ENCODE measurements at places on chromosomes 2 and 18. TPM values are rescaled to one million over a fixed set of nuclear protein-coding genes. Genes with fewer than 3 reads are reported as not detected.

- DNase-seq: peak; percentile 15
These were observed 188.7 kb upstream of the COL3A1 start for GRCh38 chr2:188785490-188785889.

Gene FAM210A
- 25.0 TPM for total RNA-seq

DNA sequence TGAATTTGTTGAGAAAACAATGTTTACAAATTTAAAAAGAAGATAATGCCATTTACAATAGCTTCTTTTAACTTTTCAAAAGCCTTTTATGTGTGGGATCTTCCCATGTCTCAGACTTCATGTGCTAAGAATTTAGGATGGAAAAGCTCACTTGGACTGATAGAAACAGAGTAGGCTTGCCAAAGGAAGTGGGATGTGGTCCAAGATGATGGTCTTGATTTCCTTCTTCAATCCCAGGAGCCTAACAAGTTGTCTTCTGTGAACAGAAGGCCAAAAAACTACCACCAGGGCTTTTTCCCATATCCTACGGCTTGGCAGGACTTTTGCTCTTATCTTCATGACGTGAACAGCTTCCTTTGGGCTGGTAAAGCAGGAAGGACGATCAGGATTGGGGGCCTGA is 9.5 kb downstream of the CXCR4 start:
- no peak for DNase-seq

DNA sequence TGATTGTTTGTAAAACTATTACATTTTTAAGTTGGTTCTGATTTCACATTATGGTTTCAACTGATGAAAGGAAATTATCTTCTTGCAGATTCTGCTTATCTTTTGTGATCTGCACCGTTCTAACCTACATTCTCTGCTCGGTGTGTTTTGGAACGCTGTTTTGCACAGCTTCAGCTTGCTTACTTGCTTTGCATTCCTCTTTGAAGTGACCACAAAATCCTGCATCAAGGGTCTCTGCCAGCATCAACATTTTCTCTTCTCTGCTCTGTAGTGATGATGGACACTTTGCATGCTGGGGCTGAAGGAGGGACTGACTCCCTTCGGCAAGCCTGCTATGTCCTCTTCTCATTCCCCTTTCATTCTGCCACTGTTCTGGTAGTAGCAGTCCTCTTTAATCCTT is 485.2 kb downstream of the FBXO15 start:
- no peak for DNase-seq

- DNase-seq: no peak
These were observed 60.1 kb downstream of the ATP8B1 start for GRCh38 chr18:57743008-57743407.

Gene ABHD3
- 51.6 TPM for total RNA-seq

DNA sequence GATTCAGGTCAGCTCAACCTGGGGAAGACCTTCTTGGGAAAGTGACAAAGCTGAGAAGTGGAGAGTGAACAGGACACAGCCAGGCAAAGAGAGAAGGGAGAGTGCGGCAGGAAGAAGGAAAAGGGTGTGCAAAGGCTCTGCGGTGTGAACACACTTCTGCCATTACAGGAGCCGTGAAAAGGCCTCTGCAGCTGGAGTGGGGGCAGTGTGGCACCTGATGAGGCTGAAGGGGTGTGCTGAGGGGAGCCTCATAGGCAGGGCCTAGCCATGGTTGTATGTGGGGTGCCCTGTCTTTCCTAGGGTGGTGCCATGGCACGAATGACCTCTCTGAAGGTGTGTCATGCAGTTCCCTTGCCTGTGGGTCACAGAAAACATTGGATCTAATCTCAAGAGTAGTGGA is 347.6 kb downstream of the CYRIA start:
- no peak for DNase-seq

DNA sequence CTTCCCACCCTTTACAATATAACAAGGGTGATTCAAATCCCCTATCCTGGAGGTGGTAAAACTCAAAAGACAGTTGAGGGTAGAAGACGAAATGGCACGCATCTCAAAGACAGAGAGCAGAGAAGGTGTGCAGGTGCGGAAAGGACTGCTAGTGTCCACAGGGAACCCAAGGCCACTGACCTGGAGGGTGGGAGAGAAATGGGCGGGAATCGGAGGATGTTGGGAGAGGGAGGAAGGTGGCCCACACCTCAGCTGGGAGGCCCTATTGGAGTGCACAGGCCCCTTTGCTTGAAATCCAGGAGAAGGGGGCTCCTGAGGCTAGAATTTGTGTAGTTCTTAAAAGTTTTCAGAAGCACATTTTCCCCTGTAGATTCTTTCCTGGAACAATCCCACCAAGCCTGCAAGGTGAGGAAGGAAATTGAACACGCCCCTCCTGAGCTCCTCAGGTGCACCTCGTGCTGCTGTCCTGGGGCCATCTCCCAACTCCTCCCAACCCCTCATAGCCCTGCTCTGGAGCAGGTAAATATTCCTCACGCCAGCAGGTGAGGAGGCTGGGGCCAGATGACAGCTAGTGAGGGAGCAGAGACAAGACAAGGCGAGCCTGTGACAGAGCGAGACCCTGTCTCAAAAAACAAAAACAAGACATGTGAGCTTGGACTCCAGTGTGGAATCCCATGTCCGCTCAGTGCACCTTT is 99.3 kb downstream of the MCFD2 start:
- DNase-seq: no peak

Gene SAP130
- total RNA-seq: 18.8 TPM

- peak; percentile 88 for DNase-seq
These were observed 27.5 kb upstream of the SUCLG1 start for GRCh38 chr2:84486441-84487115.

Gene RGPD3
- 0.27 TPM for total RNA-seq

DNA sequence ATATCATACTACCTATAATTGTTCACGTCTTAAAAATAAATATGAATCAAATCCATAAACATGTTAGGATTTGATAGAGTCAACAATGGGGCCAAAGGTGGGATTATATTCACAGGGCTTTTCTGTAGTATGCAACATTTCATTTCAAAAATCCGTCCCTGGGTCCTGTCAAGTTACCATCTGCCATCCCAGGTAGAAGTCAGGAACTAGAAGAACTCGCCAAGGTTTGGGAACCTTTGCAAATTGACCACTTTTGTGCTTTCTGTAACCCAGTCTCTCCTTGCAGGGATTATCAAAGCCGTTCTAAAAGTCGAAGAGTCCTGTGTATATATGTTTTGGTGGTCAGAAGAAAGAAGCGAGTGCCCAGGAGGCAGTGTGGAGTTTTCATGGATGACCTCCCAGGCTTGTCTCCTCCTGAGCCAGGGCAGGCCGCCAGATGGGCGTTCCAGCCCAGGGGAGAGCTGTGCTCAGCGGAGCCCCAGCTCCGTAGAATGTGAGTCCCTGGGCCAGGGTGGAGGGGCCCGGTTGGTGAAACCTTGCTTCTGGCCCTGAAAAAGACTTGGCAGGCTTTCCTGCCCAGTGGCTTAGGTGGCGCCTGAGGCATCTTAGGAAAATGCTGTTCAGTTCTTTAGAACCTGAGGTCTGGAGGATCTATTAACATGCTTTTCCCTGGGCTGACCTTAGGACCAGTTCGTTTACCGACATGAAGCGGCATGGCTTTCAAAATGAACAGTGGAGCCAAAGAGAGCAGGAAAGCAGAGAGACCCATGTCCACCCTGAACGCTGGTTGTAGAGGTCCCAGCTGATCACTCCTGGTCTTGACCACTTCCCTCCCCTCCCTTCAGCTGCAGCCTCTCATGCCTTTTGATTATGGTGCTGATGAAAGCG is 69.2 kb downstream of the LONRF2 start:
- DNase-seq: no peak

GRCh38 chr2:100320547-100321178 is 1.6 kb downstream of the LONRF2 start:
- DNase-seq: peak; percentile 5

Gene SPATA3
- not detected for total RNA-seq

DNA sequence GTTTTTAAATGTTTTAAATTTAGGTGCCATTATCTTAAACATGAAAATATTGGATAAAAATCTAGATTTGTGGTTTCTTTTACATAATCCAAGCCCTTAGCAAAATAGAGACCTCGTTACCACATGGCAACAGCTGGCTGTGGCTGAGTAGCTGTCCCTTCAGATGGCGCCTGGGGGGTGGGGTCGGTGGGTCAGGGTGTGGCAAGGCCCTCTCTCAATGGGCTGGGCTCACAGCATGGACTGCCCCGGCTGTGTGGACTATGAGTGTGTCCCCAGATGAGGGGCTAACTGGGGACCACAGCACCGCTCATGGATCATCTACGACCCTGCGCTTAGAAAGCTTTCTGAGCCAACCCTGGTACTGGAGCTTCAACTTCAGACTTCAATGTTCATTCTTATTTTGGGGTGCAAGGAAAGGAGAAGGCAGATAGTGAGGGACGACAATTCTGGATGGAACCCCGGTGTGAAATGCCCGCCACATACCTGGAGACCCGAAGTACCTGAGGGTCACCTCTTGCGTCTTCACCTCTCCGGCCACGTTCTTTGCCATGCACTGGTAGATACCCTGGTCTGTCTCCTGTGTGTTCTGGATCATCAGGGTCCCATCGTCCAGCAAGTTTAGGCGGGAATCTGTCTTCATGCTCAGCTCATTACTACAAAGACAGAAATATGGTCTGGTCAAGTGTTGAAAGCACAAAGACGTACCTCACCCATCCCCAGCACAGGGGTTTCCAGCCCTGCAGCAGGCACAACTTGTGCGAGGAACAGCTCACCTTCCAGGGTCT is 71.0 kb downstream of the PXDN start:
- DNase-seq: no peak

DNA sequence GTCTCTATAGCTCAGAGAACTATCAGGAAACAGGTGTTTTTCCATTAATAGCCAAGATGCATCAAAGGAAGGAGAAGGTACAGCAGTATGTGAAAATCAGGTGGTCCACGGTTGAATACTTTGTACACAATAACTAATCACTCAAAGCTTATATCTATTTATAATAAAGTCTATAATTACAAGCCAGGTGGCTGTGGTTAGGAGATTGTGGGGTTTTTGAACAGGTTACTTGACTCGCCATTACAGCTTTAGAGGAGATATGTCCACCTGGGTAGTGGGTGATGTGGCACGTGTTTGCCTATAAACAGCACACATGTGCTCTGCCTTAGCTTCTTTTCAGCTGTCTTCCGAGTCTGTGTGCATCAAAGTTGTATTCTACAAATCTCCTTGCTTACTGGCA is 892.2 kb upstream of the ZEB2 start:
- DNase-seq: no peak

Gene GRB14
- 3.6 TPM for total RNA-seq

DNA sequence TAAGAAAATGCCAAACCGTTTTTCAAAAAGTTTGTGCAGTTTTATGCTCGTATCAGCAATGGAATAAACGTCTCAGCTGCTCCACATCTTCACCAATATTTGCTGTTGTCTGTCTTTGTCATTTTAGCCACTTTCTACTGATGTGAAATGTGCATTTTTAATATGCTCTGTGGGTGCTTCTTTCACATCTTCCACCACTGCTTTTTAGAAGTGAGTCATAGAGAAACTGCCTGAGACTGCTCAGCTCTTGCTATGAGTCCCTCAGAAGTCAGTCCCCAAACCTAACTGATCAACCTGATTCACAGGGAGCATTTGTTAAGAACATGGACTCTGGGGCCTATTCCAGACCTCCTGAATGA is 41.0 kb upstream of the EPC2 start:
- DNase-seq: no peak

GRCh38 chr2:197975931-197976519 is 171.6 kb downstream of the PLCL1 start:
- DNase-seq: no peak

DNA sequence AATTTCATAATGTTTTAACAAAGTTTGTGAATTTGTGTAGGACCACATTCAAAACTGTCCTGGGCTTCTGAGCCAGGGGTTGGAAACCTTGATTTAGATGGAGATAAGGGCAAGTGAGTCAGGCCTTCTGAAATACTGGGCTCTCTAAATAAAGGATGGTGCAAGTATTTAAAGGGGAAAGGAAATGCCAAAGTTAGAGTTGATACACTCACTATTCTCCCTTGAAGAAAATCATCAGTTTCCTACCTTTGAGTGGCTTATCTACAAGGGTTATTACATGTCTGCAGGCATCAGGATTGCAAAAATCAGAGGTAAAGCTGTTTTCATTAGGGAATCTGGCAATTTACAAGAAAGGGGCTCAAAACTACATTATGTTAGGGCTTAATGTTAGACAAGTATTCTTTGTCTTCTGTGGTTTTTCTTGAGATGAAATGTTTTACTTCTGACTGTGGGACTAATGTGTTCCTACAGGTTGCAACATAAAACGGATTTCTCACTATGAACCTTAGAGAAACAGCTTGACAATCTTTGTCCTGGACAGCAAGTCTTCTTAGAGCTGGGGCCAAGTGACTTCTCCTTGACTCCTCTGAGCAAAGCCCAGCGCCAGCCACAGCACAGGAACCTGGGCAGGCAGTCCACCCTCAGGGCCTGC is 31.1 kb downstream of the RNU4ATAC start:
- DNase-seq: no peak

- peak; percentile 90 for DNase-seq
These were observed 126.0 kb downstream of the OSBPL1A start for GRCh38 chr18:24271381-24272228.

DNA sequence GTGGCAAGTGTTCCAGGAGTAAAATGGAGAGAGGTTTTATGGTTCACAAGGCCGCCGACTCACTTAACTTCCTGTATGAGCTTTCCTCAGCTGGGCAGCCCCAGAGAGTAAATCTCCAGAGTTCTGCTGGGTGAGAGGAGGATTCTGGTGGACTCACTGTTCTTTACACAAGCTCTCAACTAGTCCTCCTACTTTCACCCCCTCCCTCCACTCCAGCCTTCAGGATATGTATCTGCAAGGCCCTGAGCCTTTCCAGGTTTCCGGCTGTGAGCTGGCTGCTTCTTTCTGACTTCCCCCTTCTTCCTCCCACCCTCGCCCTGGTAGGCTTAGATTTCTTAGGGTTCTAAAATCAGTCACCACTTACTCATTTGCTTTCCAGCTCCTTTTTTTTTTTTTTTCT is 34.0 kb downstream of the EML6 start:
- DNase-seq: peak; percentile 34

DNA sequence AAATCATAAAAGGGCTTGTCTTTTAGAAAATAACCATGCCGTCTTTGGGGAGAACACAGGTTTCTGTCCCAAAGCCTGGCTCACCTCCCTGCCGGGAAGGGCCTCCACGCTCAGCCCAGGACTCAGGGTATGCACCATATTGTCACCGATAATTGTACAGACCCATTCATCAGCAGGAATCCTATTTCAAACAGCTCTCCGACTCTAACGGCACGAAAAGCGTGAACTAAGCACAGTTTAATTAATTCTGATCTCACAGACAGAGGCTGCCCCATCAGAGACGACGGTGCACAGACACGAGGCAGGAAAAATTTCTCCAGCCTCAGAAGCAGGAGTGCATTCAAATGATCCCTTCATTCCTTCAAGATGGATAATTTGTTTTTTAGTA is 276.2 kb downstream of the MYCN start:
- no peak for DNase-seq

- peak; percentile 42 for DNase-seq
These were observed 38.8 kb downstream of the NCAPH start for GRCh38 chr2:96374211-96374951.

DNA sequence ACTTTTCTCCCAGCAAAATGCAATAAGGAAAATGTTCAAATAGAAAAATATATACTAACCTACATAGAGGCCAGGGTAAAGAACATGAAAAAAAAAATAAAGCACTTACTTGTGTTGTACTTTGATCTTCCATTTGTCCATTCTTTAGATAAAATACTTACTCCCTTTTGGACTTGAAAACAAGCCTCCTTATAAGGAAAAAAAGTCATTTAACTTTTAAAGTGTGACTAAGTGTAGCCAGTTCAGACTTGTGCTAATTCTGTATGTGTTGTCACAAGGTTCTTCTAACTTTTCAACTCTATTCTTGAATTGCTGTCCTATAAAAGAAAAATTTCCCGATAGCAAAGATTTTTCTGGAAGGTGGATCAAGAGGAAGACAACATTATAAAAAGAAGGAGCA is 23.2 kb downstream of the SLC40A1 start:
- DNase-seq: no peak

Gene FSIP2
- total RNA-seq: 9.4 TPM

Gene PDE1A
- 4.7 TPM for total RNA-seq
